Subcutaneous adipose tissue (tissue), 4 donors: ENCODE measurements at places on chromosomes 4 and X. TPM values are rescaled to one million over a fixed set of nuclear protein-coding genes. Genes with fewer than 3 reads are reported as not detected.

CSN2 gene
- not detected for total RNA-seq

IL21 gene
- total RNA-seq = not detected

BEX5 gene
- total RNA-seq = not detected

SPANXB1 gene
- not detected for total RNA-seq

RNF212 gene
- 16.1 TPM for total RNA-seq

GAGE13 gene
- total RNA-seq = not detected

ESX1 gene
- not detected for total RNA-seq

ADH1C gene
- 51.7 TPM for total RNA-seq

ATP5ME gene
- 273 TPM for total RNA-seq

ZNF595 gene
- total RNA-seq = 29.7 TPM

CSAG2 gene
- not detected for total RNA-seq

STARD8 gene
- total RNA-seq = 14.1 TPM

AKAP14 gene
- not detected for total RNA-seq

SLC10A6 gene
- total RNA-seq = 11.4 TPM

CD38 gene
- total RNA-seq = 15.5 TPM

LNX1 gene
- total RNA-seq = 62.5 TPM

TXK gene
- 9.9 TPM for total RNA-seq

CTAG1B gene
- total RNA-seq = not detected

ETDB gene
- total RNA-seq = not detected
